ENCODE measurements at places on chromosomes 5 and 9.
A peak's percentile ranks its signal among the peaks of the same experiment; 100 is the strongest.

GRCh38 chr5:1840741-1841521, 39.7 kb downstream of the NDUFS6 start:
- DNase-seq, result no peak

DNA sequence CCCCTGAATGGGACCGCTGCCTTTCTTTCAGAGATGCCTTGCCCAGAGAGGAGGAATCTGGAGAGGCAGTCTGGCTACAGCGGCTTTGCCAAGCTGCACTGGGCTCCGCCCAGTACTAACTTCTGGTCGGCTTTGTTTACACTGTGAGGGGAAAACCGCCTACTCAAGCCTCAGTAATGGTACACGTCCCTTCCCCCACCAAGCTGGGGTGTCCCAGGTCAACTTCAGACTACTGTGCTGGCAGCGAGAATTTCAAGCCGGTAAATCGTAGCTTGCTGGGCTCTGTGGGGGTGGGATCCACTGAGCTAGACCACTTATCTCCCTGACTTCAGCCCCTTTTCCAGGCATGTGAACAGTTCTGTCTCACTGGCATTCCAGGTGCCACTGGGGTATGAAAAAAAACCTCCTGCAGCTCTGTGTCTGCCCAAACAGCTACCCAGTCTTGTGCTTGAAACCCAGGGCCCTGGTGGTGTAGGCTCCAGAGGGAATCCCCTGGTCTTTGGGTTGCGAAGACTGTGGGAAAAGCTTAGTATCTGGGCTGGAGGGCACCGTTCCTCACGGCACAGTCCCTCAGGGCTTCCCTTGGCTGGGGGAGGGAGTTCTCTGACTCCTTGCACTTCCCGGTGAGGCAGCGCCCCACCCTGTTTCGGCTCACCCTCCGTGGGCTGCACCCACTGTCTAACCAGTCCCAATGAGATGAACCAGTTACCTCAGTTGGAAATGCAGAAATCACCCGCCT, 171.2 kb downstream of the CWC27 start:
- DNase-seq, result peak; percentile 54

GRCh38 chr9:128115187-128116103, 12.1 kb downstream of the PTGES2 start:
- DNase-seq, result no peak

DNA sequence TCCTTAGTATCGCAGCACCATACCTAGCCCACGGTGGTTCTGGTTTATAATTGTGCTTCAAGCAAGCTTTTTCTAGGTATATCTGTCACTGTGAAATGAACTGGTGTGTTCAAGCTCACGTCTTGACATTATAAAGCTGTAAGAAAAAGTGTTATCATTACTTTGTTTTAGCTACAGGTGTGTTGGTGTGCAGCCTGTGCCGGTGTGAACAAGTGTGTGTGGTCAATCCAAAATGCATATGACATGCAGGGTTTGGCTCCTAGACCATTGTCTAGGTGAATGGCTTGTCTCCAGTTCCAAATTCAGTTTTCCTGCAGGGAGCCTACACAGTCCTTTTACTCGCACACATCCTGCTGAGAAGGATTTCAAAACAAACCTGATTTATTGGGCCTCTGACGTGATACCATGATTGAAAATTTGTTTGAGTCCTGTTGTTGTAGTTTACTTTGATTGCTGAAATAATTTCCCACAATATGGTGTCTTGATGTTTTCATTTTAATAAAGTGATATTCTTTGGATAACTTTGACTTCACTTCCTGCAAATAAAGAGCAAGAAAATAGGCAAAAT, 3.7 kb downstream of the LSM11 start:
- DNase-seq, result no peak

All from NCI-H510A (cell line).